ENCODE measurements at places on chromosomes 3 and 15.

GRCh38 chr3:37556789-37557301 lies 304.8 kb upstream of the CTDSPL start:
- DNase-seq, result no peak

DNA sequence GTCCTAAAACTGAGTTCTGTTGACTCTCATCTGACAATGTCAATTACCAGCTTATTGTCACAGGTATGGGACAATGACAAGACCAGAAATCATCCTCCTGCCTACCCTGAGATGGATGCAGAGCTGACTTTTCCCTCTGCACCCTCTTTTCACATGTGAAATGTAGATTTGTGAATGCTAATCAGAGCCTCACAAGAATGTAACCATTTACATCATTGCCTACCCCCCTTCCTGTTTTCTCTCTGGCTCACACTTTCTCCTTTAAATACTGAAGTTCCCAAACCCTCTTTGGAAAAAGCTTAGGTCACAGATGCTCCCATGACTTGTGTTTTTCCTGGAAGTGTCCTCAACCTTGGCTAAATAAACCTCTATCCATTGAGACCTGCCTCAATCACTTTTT lies 228.2 kb downstream of the MYRIP start:
- no peak for DNase-seq

- no peak for DNase-seq
These were observed 42.3 kb upstream of the ZNF280D start for GRCh38 chr15:56775641-56776040.

DNA sequence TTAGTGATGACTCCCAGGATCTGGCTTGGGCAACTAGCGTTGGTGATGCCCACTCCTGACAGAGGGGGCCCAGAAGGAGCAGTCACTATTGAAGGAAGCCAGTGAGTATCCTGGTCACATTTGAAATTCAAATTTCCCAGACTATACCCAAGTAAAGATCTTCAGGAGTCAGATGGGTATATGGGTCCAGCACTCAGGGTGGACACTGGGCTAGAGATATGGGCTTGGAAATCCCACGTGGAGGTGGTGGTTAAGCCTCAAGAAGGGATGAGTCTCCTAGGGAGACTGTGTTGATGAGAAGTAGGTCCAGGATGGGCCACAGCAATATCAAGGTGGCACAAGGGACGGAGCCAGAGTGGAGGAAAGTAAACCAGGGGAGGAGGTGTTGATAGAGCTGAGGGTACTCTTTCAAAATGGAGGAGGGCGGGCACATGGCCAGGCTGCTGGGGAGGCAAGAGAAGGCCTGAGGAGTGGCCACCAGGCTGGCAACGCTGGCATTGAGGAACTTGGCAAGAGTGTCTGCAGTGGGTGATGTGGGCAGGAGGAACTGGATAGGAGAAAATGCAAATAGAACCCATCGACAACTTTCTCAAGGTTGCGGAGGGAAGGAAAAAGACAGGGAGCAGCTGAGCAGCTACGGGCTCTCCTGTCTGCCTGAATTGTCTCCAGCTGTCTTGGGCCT lies 3.7 kb upstream of the SLCO2A1 start:
- DNase-seq, result no peak

DNA sequence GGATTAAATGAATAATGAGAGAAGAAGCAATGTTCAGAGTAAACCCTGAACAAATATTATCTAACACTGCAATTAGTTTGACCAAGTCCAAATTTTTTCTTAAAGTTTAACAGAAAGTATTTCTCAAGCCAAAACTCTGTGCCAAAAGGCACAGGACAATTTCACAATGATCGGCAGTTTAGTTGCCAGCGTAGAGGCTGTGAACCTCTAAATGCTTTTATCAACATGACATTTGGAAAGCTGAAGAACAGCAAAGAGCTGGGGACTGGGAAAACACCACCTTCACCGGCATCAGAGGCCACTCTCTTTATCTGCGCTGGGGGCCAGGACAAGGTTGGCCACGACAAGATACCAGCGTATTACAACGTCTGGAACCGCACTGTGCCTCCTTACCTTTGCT lies 125.6 kb downstream of the ADAMTS17 start:
- DNase-seq, result no peak

DNA sequence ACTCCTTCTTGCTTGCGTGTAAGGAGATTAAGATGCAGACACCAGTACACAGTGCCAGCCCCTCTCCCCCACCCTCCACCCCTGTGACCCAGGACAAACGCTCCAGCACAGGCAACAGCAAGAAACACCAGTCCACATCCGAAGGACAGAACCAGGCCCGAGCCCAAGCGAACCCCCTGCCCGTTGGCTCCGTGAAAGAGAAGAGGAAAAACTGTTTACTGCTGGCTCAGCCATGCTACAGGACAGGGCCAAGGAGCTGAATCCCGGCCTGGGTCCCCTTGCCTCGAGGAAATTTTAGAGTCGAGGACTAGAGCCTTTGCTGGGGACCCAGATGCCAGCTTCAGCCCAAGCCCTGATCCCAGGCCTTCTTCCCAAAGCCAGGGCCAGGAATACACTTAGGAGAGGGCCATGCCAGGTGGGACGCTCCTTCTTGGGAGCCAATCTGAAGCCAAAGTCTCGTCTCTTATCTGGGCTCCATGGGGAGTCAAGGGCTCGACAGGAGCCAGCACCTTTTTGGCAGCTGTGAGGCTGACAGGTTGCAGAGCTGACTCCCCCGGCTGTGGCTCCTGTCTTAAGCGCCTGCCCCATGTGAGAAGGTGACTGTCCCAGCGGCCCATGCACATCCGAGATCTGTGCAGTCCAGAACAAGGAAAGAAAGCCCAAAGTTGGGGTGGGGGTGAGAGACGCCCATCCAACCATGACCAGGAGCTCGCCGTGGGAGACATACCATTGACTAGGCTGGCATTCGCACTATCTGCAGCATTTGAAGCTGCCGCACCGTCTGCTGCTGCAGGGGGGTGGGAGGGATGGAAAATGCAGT lies 63.8 kb upstream of the SEC13 start:
- no peak for DNase-seq

- no peak for DNase-seq
These were observed 22.4 kb downstream of the CIAO2A start for GRCh38 chr15:64070965-64071851.

DNA sequence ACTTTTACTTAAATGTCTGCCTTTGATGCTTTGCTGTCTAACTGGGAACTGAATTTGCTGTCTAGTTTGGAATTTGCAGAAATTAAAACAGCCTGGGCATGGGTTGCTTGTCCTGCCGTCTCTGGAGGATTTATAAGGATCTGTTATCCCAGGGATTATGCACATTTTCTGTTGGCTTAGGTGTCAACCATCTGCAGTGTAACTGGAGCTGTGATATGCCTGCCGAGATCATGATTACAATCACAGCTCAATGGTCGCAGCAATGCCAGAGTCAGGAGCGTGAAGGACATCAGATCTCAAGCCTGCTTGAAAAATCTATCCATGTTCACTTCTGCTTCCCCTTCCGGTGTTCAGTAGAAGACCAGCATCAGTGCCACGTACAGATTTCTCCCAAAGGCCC lies 41.8 kb upstream of the SETMAR start:
- DNase-seq, result no peak

GRCh38 chr15:81728726-81729125 lies 317.1 kb downstream of the MEX3B start:
- no peak for DNase-seq

DNA sequence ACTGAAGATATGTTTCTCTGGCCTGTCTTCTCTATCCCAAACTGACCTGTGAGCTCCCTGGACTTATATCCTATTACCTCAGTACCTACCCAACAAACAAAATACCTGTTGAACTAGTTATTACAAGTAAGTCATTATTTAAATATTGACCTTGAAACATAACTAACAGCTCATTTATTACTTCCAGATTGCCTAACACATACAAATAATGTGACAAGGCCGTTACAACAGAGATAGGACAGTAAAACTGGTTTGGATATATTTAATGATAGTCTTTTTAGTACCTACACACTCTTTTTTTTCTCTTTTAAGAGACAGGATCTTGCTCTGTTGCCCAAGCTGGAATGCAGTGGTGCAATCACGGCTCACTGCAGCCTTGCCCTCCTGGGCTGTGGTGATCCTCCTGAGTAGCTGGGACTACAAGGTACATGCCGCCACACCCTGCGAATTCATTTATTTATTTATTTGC lies 145.0 kb downstream of the ADAM10 start:
- no peak for DNase-seq

DNA sequence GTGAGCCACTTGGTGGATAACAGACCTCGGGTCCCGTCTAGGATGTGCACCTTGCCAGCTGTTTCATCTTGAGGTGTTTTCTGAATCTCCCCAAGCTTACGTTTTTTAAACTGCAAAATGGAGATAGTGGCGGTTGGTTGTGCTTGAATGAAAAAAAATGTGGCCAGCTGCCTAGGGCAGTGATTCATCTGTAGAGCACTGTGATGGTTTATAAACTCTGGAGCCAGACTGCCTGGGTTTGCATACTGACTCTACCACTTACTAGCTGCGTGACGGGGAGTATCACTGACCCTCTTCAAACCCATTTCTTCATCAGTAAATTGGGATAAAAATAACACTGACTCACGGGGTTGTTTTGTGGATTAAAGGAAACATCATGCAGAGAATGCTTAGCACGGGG lies 159.1 kb downstream of the CHL1 start:
- peak; percentile 18 for DNase-seq

GRCh38 chr3:70580021-70580420 lies 267.6 kb upstream of the MDFIC2 start:
- DNase-seq, result no peak

- DNase-seq, result no peak
These were observed 62.3 kb upstream of the GATA2 start for GRCh38 chr3:128555098-128555825.

- no peak for DNase-seq
These were observed 413.5 kb downstream of the MECOM start for GRCh38 chr3:169250000-169250399.

DNA sequence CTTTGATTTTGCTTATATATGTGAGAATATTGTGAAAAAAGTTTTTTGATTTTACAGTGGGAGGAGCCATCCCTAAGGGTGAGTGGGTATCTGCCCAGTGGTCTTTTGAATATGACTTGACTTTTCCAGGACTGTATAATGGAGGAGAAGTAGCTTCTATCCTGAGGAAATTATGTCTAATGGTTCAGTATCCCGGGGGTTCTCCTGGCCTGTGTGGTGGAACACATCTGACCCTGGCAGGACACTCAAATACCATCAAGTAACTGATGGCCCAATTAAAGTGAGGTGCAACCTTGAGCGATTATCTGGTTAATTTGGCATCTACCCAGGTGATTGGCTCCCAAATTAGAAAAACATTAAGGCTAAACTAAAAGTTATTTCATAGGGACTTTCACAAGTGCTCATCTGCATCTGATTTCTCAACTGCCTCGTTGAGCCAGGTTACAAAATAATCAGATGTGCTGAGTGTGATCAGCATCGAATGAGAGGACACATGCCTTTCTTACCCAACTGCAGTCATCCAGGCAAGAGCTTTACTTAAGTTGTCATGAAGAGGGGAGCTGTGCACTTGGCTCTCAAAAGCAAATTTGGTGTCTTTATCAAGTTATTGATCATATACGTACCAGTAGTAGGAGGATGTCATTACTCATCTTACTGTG lies 201.4 kb downstream of the IL5RA start:
- no peak for DNase-seq

DNA sequence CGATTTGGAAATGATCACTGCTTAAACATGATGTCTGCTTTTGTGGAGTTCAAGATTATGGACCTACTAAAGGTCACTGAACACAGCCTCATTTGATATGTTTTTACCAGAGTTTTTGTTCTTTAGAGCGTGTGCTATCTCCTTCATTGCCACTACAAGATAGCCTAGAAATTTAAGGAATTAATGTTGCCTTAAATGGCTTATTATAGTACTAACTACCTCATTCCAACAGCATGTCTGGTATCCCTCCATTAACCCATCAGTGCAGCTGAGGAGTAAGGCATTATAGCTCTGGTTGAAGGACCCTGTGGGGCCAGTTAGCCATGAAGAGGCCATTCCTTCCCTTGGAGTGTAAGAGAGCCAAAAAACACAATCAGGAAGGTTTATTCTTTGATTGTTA lies 2.3 kb upstream of the FAM43A start:
- no peak for DNase-seq

GRCh38 chr3:156161172-156161571 lies 40.8 kb downstream of the KCNAB1 start:
- DNase-seq, result peak; percentile 8

GRCh38 chr15:89221543-89221942 lies at the start of gene RLBP1:
TSS of gene RLBP1 (minus strand) at chr15:89221579. CDS start at chr15:89218975, 2,604 bp downstream.
- DNase-seq, result no peak

DNA sequence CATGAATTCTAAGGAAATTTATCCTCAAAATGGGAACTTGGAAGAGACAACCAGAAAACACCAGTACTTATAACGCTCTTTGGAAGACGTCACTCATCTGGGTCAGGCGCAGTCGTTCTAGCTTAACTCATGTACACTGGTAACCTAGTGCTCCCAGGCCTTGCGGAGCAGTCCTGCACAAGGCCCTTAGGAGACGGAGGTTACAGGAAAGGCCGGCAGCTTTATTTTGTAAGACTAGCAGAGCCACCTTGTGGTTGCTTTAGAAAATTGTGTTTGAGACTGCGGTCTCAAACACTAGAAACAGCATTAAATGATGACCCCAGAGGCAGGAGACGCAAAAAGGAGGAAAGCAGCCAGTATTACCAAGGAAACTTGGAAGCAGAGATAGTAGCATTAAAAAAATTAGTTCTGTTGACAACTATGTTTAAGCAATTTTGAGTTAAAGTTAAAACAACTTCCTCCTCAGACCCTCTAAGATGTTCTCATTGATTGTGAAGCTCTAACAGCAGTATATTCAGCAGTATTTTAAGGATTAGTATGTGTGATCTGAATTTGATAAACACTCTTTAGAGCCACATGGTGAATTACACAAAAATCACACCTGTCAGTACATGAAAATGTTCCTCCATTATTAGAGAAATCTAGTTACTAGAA lies 141.9 kb upstream of the C2CD4B start:
- DNase-seq, result peak; percentile 42

DNA sequence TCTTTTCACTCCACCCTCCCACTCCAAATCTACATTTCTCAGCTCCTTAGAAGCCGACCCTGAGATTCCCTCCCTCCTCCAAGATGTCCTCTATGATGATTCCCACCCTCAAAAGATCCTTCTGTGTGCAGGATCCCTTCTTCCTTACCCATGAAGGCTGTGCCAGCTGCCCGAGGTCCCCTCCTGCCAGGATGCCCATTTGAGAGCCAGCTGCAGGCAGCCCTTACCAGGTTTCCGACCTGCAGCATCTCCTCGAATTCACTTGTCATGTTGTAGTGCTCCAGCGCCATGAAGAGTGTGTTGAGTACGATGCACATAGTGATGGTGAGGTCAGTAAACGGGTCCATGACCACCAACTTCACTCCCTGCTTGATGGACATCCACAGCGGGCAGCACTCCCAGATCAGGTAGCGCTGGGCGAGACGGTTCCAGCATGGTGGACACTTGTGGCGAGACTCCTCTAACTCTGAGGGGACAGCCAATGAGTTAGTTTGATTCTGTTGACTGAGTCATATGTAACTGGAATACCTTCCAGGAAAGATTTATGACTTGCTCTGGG lies 51.9 kb downstream of the SCN5A start:
- DNase-seq, result no peak

- DNase-seq, result no peak
These were observed 189.4 kb upstream of the CD96 start for GRCh38 chr3:111352585-111352984.

- no peak for DNase-seq
These were observed 125.0 kb downstream of the ZNF280D start for GRCh38 chr15:56608140-56608778.

Data from NCI-H345 (cell line).